ENCODE measurements at places on chromosomes 2 and 18.

GRCh38 chr18:13371689-13372418 is 153.3 kb downstream of the LDLRAD4 start:
- peak; percentile 69 for DNase-seq

- DNase-seq = no peak
Measured at GRCh38 chr18:38751898-38752297, 1186.3 kb upstream of the CELF4 start.

DNA sequence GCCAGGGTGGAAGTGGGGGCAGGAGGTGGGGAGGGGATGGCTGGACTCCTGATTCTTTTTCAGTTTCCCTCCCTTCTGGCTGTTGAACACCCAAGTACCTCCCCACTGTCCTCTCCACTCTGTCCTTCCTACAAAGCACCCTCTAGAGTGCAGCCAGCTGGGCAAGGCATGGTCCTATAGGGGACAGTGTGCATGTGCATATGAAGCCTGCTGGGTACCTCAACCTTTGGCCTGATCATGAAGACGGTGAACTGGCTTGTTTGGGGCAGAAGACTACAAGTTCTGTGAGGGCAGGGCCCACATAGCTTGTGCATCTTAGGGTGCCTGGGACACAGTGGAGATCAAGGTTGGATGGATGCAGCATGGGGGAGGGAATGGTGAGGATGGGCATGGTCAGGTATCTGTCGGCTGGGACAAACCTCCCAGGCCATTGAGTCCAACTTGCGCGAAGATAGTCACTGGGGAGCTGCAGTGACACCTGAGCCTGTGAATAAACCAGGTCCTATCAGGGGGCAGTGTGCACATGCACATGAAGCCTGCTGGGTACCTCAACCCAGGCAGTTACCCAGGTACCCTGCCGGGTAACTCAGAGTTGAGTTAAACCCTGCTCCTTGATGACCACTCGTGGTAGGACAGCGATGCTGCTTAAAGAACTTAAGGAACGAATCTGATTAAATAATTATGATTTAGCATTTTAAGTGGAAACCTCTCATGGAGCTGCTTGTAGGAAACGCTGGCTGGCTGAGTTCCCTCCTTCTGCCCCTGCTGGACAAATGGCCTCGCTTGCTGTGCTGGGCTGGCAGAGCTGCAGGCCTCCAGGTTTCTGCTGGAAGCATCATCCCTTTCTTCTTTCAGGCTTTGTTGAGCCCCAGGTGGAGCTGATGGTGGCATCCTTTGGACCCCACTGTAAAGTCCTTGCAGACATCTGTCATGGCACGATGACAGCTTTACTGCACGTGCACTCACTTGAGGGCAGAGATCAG is 84.0 kb downstream of the POLR1A start:
- no peak for DNase-seq

DNA sequence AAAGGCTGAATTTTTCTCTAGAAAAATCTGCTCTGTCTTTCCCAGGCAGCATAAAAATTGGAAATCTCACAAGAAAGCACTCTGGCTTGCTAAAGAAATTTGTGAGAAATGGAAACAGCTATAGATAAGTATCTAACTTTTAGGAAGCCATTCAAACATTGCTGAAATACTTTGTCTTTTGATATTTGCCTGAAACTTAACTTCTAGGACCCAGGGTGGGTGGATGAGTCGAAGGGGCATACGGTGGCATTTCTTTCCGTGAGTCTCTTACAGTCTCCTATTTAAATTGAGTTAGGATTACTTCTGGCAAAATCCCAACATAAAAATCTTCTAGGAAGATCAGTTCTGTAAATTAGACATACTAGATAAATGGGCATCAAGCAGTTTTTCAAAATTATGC is 532 bp upstream of the COL3A1 start:
- DNase-seq = no peak

GRCh38 chr2:207133820-207134519 is 31.8 kb downstream of the KLF7 start:
- DNase-seq = peak; percentile 14

- DNase-seq = no peak
Measured at GRCh38 chr2:110638952-110639695, 38.7 kb downstream of the BUB1 start.

DNA sequence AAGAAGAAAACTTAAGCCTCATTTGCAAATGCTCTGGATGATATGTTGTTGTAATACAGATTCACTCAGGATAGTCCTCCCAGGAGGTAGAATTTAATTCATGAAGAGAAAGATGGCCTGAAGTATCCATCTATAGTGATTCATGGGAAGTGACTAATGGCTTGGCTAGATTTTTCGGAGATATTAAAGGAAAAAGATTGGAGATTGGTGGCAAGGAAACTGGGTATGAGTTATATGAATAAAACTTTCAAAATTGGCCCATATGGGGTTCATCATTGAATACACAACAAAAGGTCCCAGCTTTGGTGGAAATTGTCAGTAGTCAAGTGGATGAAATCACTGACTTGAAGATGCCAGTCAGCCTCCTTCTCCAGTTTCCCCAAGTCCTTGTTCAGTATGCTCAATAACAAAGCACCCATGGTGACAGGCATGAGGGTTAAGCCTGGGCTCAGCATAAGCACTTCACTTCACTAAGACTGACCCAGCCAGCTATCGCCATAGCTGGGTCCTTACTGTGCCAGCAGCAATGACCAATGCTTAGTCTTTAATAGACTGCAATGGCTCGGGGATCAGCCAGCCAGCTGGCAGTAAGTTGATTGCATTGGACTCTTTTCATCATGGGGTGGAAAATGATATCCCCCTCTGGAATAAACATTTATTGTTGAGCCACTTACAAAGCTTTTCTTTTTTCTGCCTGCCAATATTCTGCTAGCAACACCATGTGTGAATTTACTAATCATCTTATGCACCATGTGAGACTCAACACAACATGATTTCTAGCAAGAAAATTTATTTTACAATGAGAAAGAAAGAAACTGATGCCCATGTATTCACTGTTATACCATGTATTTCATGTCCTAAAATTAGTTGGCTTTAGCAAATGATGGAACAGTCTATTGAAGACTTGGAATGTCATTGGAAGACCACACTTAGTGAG is 176.6 kb upstream of the TACR1 start:
- no peak for DNase-seq

DNA sequence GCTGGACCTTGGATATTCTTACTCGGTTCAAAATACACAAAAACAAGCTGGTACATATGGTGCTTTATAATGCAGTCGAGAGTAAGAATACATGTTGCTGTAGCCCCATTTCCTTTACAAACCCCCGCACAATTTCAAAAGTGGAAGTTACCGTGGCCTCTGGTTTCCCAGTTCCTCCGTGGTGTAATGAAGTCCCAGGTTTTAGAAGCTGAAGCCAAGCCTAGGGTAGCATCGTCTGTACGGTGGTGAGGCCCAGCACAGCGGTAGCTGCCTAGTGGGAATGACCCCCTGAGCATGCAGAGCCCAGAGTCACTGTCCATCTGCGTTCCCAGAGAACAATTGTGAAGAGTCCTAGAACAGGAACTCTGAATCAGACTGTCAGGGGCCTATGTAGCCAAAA is 171.8 kb downstream of the ASXL3 start:
- no peak for DNase-seq

- no peak for DNase-seq
Measured at GRCh38 chr2:210287301-210287700, 27.7 kb downstream of the MYL1 start.

DNA sequence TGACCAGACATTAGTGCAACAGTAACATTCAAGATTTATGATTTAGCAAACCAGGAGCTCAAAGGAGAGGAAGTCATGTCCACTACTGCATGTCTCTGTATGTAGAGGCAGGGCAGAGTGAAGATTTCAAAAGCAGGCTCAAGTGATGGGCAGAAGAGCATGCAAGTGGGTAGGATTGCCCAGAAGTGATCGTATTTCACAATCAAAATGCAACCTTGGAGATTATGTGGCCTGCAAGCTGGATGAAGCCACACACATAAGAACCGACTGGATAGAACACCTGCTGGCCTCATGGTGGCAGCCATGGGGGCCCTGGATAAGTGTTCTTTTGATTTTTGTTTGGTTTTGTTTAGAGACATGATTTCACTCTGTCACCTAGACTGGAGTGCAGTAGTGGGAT is 286.8 kb upstream of the RAB12 start:
- DNase-seq = no peak

- no peak for DNase-seq
Measured at GRCh38 chr18:77124452-77124922, 8.1 kb downstream of the MBP start.

GRCh38 chr2:181308766-181309515 is 148.2 kb upstream of the ITGA4 start:
- no peak for DNase-seq

- DNase-seq = no peak
Measured at GRCh38 chr2:241859017-241859435, 332 bp upstream of the PDCD1 start.

DNA sequence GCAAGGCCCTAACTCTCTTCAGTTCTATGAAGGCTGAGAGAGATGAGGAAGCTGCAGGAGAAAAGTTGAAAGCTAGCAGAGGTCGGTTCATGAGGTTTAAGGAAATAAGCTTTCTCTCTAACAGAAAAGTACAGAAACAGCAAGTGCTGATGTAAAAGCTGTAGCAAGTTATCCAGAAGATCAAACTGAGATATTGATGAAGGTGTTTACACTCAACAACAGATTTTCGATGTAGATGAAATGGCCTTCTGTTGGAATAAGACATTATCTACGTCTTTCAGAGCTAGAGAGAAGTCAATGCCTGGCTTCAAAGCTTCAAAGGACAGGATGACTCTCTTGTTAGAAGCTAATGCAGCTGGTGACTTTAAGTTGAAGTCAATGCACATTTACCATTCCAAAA is 87.4 kb downstream of the PDCL3 start:
- DNase-seq = no peak

DNA sequence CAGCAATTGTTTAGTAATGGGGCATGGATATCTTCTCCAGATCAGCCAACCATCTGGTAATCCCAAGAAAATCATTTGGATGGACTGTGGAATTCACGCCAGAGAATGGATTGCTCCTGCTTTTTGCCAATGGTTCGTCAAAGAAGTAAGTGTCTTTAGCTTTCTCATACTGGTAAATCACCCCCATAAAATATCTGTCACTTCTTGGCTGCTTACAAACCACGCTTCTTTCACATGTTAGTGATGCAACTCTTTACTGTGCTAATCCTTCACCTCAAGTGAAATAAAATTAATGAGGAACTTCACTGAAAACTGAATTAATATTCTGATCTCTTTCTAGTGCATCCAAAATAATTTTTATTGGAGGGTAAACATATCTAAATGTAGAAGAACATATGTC is 18.9 kb downstream of the CPO start:
- no peak for DNase-seq

- no peak for DNase-seq
Measured at GRCh38 chr2:229909090-229909489, 12.7 kb downstream of the TRIP12 start.

DNA sequence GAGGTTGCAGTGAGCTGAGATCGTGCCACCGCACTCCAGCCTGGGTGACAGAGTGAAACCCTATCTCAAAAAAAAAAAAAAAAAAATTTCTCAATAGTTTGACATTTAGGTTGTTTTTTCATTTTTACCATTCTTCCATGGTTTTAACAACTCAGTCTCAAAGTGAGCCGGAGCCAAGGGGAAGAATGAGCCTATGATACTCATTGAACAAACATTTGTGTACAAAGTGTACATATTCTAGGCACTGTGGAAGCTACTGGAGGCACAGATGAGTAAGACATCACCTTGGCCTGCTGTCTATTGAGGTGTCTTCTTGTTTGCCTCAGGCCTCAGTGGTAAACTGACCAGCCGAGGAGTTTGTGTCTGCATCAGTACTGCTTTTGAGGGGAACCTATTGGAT is 21.9 kb downstream of the CENPO start:
- no peak for DNase-seq

GRCh38 chr2:112482309-112483041 is 519 bp downstream of the TTL start:
- peak; percentile 81 for DNase-seq

DNA sequence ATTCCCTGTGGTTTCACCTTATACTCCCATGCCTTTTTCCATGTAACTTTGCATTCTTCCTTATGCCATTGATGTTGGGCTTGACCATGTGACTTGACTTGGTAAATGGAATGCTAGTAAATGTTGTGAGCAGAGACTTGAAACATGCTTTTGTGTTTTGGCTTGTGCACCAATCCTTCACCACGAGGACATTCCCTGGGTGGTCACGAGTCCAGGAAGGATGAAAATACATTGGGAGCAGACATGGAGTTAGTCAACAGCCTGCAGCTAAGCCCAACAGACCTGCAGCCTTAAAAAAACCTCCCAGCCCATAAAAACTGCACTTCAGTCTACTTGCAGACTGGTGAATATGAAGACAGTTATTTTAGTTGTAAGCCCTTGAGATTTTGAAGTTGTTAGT is 116.5 kb upstream of the SPATS2L start:
- DNase-seq = no peak

- no peak for DNase-seq
Measured at GRCh38 chr2:111669928-111670695, 213.9 kb downstream of the ANAPC1 start.

- DNase-seq = no peak
Measured at GRCh38 chr2:96233880-96234316, 25.3 kb upstream of the STARD7 start.

GRCh38 chr2:5983511-5984272 is 291.5 kb downstream of the SOX11 start:
- DNase-seq = no peak

DNA sequence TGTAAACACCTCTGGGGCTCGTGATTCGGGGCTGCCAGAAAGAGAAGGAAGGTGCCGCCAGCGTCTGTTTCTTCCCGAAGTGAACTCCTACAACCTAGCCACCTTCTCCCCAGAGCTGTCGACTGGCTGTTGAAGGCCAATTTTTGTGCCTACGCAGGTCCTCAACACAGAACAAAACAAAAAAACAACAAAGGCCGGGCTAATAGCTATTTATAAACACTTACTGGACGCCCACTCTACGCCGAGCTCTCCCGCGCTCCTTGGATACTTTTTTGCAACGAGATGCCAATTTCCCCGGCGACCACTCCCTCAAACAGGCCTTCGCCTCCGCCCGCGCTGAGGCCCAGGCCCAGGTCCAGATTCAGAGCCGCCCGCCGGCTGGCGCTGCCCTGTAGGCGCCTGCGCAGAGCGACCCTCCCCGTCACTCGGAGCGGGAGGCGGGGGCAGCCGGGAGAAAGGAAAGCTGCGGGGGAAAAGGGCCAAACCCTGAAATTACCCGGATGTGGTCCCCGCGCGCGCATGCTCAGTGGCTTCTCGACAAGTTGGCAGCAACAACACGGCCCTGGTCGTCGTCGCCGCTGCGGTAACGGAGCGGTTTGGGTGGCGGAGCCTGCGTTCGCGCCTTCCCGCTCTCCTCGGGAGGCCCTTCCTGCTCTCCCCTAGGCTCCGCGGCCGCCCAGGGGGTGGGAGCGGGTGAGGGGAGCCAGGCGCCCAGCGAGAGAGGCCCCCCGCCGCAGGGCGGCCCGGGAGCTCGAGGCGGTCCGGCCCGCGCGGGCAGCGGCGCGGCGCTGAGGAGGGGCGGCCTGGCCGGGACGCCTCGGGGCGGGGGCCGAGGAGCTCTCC is at the start of gene SMAD4:
Gene SMAD4 (plus strand): TSS at position 520 of the 843 bp plus-strand sequence. CDS start 16,834 bp downstream, outside the sequence.
- DNase-seq = no peak
